Spinal cord (tissue), 10 donors: ENCODE measurements at places on chromosomes 11 and 22. TPM values are rescaled to one million over a fixed set of nuclear protein-coding genes. Genes with fewer than 3 reads are reported as not detected.

DNA sequence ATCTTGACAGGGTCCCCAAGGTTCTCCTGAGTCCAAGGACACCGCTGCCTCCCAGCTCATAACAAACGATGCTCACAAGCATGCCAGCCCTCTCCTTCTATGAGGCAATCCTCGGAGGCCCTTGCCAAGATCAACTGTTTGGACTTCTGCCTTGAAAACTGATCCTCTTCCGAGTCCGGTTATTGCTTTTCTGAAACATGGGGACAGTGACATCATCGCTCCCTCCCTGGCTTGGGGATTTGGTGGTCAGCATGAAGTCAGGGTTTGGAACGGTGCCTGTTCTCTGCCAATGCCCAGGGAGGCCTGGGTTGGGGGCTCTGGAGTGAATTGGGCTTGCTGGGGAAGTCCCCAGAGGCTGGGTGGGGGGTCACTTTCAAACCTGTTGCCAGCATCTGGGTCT, 149.3 kb downstream of the FBXO7 start:
- H3K27ac ChIP-seq = peak overlapping the region; percentile 90
- H3K4me3 ChIP-seq = no peak overlapping the region
- H3K4me1 ChIP-seq = peaks cover 32% of the 10 kb centered on the region
- no peaks in the 10 kb centered on the region for H3K27me3 ChIP-seq

GRCh38 chr11:32931606-32932005, 39.0 kb downstream of the QSER1 start:
- no peaks in the 10 kb centered on the region for H3K27me3 ChIP-seq
- no peak for DNase-seq
- H3K27ac ChIP-seq = no peak overlapping the region
- H3K4me1 ChIP-seq = no peaks in the 10 kb centered on the region
- peaks cover 12% of the 10 kb centered on the region for H3K36me3 ChIP-seq

The RFPL2 gene
- total RNA-seq = 1.8 TPM

The CD3E gene
- not detected for total RNA-seq

DNA sequence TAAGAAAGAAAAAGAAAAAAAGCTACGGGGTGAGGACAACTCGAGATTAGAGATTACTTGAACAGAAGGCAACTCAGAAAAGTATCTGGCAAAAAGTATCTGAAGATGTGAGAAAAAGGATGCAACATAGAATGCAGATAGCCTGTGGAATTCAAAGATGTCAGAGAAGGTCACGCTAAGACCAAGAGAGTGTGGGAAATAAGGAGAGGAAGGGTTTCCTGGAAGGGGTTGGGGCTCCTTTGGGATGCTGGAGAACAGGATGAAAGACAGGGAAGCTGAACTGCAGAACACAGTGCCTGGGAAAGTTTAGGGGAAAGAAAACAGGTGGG, 1.2 kb downstream of the GUCY1A2 start:
- H3K27ac ChIP-seq = peak overlapping the region; percentile 69
- H3K27me3 ChIP-seq = no peaks in the 10 kb centered on the region
- no peaks in the 10 kb centered on the region for H3K36me3 ChIP-seq
- no peak for DNase-seq
- H3K4me3 ChIP-seq = peak overlapping the region; percentile 55

- H3K4me1 ChIP-seq = no peaks in the 10 kb centered on the region
- DNase-seq = no peak
- H3K27ac ChIP-seq = no peak overlapping the region
- no peak overlapping the region for H3K4me3 ChIP-seq
- H3K36me3 ChIP-seq = no peaks in the 10 kb centered on the region
- H3K27me3 ChIP-seq = no peaks in the 10 kb centered on the region
These were observed 100.6 kb upstream of the CD44 start for GRCh38 chr11:35038211-35038928.

- no peak overlapping the region for H3K27ac ChIP-seq
- no peak for DNase-seq
- no peaks in the 10 kb centered on the region for H3K4me1 ChIP-seq
- H3K27me3 ChIP-seq = no peaks in the 10 kb centered on the region
These were observed 28.8 kb downstream of the TOM1 start for GRCh38 chr22:35328472-35328885.

- DNase-seq = no peak
- peaks cover 8% of the 10 kb centered on the region for H3K4me1 ChIP-seq
- H3K27me3 ChIP-seq = no peaks in the 10 kb centered on the region
- H3K36me3 ChIP-seq = peaks cover 56% of the 10 kb centered on the region
- no peak overlapping the region for H3K27ac ChIP-seq
These were observed 42.9 kb downstream of the MORC2 start for GRCh38 chr22:30925667-30926066.

The OR2AG2 gene
- total RNA-seq = 0.30 TPM

DNA sequence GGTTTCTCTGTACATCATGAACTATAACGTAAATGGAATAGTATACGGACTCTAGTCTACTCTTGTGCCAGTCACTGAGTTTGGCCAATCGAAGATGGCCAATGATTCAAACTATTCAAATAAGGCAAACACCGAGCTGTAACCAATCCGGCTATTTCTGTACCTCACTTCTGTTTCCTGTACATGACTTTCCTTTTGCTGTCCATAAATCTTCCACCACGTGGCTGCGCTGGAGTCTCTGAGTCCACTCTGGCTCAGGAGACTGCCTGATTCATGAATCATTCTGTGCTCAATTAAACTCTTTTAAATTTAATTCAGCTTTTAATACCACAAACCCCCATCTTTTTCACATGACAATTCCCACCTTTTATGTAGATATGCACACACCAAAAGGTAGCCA, 1.5 kb upstream of the JAML start:
- no peaks in the 10 kb centered on the region for H3K36me3 ChIP-seq
- no peak overlapping the region for H3K4me3 ChIP-seq
- DNase-seq = no peak
- H3K27ac ChIP-seq = no peak overlapping the region
- H3K4me1 ChIP-seq = no peaks in the 10 kb centered on the region

The GLB1L3 gene
- 0.69 TPM for total RNA-seq

GRCh38 chr11:120182372-120182771, 28.5 kb upstream of the OAF start:
- H3K4me1 ChIP-seq = peaks cover 86% of the 10 kb centered on the region
- DNase-seq = no peak
- H3K4me3 ChIP-seq = no peak overlapping the region
- no peaks in the 10 kb centered on the region for H3K36me3 ChIP-seq
- no peaks in the 10 kb centered on the region for H3K27me3 ChIP-seq
